ENCODE measurements at places on chromosomes 4 and X.

- DNase-seq: no peak
Measured at GRCh38 chrX:23789386-23790154, 6.6 kb downstream of the SAT1 start.

DNA sequence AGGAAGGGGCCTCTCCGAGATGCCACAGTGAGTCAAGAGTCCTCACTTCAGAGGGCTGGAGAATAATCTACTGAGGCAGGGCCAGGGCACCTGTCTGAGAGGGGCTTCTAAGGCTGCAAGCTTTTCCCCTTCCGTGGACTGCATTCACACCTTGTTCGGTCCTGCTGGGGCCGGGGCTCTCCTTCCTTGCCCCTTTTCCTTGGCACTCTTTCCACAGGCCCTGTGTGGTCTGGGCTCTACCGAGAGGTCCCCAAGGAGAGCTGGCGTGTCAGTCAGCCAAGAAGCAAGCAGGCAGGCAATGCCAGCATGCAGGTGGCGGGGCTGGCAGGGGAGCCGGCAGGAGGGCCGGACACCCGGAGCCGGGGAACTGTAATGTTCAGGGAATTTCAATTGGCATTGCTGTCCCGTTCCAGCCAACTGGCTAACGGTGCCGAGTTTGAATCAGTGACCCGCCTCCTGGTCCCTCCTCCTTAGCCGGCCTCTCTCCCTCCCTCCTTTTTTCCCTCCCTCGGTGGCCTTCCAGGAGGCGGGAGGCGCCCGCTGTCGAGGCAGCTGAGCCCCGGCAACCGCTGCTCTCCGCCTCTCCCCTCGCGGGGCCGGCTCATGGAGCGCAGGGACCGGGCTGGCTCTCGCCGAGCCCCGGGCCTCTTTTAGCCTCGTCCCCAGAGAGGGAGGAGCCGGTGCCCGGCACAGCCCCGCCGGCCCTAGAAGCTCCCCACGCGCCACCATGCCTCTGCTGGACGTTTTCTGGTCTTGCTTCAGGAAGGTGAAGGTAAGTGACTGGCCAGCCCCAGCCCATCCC lies at the start of gene STARD8:
TSS of gene STARD8 (plus strand) at position 511 of the 802 bp plus-strand sequence. CDS start at position 728, 217 bp downstream.
- no peak for DNase-seq

DNA sequence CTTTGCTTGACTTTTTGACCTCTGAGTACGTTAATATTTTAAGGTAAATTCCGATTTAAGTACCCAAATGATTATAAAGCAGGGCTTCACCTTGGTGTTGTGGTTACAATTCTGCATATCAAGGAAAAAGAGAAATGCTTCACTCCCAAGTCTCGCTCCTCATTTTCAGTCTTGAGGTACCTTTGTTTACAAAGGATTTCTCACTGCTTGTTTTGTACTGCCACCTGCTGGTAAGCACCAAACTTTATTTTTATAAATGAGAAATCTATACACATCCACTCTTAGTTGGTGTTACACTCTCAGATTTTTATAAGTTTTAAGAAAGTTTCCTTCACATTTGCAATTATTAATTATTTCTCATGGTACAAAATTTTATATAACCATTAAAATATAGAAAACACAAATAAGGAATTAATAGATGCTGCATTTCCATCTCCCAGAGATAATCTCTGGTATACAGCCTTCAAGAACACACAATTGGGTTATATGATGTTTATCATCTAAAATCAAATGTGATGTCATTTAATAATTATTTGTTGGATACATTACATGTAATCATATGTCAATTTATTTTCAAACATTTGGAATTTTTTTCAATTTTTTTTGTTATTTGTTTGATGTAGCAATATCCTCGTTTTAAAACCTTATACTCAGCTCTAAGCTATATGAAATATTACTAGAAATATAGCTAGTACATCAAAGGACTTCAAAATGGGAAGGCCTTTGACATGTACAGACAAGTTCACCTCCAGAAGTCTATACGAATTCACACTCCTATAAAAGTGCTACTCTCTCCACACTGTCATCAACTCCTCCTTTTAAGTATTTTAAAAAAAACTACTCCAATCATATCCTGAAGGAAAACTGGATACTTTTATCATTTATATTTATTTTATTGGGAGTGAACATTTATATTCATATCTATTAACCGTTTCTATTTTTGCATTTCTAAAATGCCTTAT lies 179.9 kb downstream of the KCNIP4 start:
- DNase-seq: peak; percentile 57

GRCh38 chr4:81352446-81352835 lies 119.3 kb downstream of the RASGEF1B start:
- DNase-seq: no peak

DNA sequence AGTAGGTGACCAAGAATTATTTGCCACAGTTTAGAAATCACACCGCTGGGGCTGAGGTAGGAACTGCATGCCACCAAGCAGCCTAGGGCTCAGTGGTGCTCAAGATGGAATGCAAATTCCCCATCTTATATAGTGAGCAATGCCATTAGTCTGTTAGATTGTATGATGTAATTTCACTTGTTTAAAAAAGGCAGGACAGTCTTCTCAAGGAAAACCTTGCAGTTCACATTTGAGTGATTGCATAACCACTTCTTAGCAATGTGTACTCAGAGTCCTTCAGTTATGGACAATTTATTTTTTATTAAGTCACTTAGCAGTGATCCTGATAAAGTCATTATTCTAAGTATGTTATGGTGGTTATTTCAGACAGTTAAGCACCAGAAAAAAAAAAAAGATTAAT lies 142.9 kb upstream of the SFRP2 start:
- no peak for DNase-seq

DNA sequence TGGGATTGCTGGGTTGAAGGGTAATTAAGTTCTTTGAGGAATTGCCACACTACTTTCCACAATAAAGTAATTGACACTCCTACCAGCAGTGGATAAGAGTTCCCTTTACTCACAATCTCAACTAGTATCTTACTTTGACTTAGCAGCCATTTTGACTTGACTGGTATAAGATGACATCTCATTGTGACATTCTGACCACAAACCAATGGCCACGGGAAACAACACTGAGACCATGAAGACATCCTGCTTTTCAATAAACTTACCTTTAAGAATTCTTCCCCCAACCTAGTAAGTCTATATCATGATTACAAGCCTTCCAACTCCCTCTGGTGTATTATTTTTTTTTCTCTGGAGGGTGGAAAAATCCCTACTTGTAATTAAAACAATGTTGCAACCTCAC lies 66.9 kb upstream of the WDR1 start:
- peak; percentile 24 for DNase-seq

GRCh38 chr4:124334119-124334518 lies 378.4 kb downstream of the ANKRD50 start:
- peak; percentile 45 for DNase-seq

- DNase-seq: no peak
Measured at GRCh38 chr4:110617646-110618580, 5.0 kb downstream of the PITX2 start.

GRCh38 chr4:7777017-7777710 lies 162.5 kb downstream of the AFAP1 start:
- no peak for DNase-seq

DNA sequence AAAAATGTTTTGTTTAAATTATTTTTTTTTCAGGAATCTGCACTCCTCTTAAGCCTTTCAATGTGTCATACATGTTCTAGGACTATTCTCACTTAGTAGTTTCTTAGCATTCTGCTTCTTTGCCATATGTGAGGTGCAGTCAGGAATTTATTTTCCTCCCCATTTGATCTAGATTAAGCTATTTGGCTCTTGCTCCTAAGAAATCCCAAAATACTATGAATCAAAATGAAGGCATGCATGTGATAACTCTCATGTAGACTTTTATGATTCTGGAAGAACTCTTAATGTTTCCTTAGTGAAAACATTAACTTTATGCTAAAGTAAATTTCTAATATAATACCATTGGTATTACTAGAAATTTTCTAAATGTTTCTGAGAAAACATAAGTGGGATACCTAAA lies 664.5 kb downstream of the RAPGEF2 start:
- no peak for DNase-seq

GRCh38 chrX:8089141-8089540 lies 81.9 kb downstream of the VCX2 start:
- DNase-seq: no peak

DNA sequence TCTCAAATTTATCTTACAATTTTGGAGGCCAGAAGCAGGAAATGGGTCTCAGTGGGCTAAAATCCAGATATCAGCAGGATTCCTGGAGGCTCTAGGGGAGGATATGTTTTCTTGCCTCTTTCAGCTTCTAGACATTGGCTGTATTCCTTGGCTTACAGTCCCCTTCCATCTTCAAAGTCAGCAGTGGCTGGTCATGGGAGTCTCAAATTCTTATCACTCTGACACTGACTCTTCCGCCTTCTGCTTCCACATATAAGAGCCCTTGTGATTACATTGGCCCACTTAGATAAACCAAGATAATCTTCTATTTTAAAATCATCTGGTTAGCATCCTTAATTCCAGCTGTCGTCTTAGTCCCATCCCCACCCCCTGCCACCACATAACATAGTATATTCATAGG lies 113.0 kb downstream of the PCDH7 start:
- no peak for DNase-seq

DNA sequence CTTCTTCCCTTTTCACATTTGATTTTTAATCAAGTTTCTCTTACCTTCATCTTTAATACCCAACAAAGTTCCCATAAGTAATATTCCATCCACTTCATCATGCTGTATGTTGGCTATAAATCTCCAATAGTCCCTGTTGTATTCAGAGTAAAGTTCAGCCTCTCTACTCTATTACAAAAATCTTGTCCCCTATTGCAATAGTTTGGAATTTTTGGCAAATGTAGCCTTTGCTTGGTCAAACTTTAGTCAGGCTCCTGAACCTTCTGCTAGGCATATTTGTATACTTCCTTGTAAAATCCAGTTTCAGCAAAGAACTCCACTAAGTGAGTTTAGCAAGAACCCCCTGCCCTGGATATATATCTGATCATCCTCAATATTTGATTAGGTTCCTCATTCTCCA lies 54.0 kb upstream of the PACRGL start:
- DNase-seq: no peak

DNA sequence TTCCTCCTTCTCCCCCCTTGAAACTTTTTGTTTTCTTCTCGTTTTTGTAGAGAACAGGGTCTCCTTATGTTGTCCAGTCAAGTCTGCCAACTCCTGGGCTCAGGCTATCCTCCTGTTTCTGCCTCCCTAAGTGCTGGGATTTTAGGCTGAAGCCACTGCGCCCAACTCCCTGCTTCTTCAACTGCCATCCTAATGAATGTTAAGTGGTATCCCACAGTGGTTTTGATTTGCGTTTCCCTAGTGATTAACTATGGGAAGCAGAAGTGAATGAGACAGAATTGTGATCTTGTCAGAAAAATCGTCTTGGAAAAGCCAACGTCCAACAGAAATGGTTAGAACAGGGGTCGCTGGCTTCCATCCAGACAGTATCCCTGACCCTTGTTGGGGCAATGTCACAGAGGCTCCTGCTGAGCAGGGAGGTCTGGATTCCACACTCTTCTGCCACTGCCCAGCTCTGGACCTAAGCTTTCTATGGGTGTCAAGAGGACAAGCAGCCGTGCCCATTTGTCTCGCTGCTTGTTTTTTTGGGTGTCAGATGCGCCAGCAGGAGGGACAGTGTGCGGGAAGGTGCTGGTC lies 869 bp upstream of the ADD1 start:
- DNase-seq: peak; percentile 46

- DNase-seq: no peak
Measured at GRCh38 chr4:74297539-74297938, 10.7 kb upstream of the EPGN start.

GRCh38 chr4:180630012-180630665 lies 1613.1 kb upstream of the TENM3 start:
- no peak for DNase-seq

DNA sequence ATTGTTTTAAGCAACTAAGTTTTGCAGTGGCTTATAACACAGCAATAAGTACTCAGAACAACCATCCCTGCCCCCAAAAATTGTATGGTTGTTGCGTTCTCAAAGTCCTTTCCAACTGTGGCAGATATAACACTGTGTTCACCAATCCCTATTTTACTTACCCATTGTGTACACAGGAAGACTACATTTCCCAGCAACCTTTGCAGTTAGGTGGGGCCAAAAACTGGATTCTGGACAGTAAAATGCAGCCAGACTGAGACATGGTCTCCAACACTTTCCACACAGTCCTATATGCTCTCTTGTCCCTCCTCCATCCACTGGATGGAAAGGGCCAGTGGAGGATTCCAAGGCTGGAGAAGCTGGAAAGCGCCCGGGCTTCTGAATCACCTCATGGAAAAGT lies 523.6 kb downstream of the BCOR start:
- no peak for DNase-seq

DNA sequence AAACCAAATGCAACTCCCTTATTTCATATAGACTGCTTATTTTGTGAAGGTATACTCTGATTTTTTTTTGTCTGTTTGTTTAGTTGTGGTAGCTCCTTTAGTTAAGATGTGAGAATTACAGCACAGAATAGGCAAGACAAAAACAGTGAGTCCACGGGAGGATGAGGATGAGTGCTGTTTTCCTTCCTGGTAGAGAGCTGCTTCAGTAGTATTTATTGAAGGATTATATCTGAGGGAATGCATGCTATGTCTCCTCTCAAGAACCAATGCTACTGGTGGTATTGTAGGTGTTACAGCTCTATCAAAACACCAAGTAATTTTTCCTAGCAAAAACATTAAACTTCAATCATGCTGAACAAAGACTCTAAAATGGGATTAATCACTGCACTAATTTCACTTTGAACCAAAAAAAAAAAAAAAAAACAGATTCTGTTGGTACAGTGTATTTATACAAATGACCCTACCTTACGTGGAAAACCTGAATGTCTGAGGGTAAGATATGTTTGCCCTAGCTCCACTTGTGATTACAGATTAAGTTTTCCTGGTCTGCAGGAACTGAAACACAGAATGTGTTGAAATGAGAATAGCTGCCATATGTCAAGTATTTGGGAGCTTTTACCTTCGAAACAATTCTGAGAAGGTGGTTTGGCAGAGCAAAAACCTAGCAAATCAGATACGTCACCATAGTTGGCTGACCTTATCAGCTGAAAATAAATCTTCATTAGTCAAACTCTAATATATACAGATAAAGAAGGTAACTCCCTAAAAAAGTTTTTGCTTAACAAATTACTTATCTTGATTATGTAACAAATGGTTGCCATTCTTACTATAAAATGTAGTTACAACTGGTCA lies 40.3 kb downstream of the PPP3CA start:
- DNase-seq: no peak

- DNase-seq: no peak
Measured at GRCh38 chr4:156838761-156839160, 132.8 kb downstream of the PDGFC start.

DNA sequence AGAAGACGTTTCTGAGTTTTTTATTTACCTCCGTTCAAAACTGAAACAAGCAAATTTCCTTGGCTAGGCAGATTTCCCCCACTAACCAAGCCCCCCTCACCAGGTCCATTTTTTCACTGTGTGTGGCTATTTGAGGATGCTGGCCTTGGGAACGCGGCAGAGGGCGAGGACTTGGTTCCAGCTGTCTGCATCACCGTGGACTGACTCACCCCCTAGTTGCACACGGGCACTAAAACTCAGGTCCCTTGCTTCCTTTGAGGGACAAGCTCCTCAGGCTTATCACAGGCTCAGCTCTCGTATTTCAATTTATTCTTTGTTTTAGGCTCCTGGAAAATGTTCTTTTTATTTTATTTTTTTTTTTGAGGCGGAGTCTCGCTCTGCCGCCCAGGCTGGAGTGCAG lies 8.4 kb upstream of the MTNR1A start:
- DNase-seq: no peak

- DNase-seq: no peak
Measured at GRCh38 chrX:43899878-43900815, 17.9 kb upstream of the MAOB start.

Measured in KBM-7 (cell line).